T-helper 2 cell treated with Interferon-gamma antibody and Interleukin-4, amounts not matched to agents 5 μg/mL and 100 μg/mL, for 36 hours (primary cell): ENCODE measurements at places on chromosomes 7 and 10.

DNA sequence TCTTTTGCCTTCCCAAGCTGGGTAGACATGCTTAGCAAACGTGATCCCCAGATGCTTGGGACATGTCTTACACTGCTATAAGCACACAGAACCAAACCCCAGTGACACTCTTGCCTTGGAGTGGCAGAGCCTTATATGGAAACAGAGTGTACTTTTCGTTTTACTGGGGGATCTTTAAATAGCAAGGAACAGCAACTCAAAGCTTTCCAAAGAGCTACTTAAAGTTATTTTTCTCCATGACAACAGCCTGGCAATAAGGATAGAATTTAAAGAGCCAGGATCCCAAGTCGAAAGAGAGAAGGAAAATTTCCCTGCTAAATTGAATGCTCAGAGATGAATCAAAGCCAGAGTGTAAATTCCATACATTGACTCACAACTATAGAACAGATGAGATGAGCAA, 67.8 kb downstream of the ZNF365 start:
- H3K36me3 ChIP-seq, result no peaks in the 10 kb centered on the region
- no peaks in the 10 kb centered on the region for H3K4me1 ChIP-seq
- DNase-seq, result no peak

- H3K27ac ChIP-seq, result no peak overlapping the region
- no peaks in the 10 kb centered on the region for H3K4me1 ChIP-seq
- H3K36me3 ChIP-seq, result no peaks in the 10 kb centered on the region
These were observed 71.1 kb upstream of the TFEC start for GRCh38 chr7:116101704-116102103.

- H3K27ac ChIP-seq, result no peak overlapping the region
- H3K27me3 ChIP-seq, result no peaks in the 10 kb centered on the region
- H3K4me1 ChIP-seq, result no peaks in the 10 kb centered on the region
- DNase-seq, result no peak
- H3K4me3 ChIP-seq, result no peak overlapping the region
These were observed 181.5 kb upstream of the TRIM24 start for GRCh38 chr7:138278601-138279000.

- no peak overlapping the region for H3K4me3 ChIP-seq
- no peaks in the 10 kb centered on the region for H3K4me1 ChIP-seq
- H3K36me3 ChIP-seq, result no peaks in the 10 kb centered on the region
- no peaks in the 10 kb centered on the region for H3K27me3 ChIP-seq
- DNase-seq, result no peak
- no peak overlapping the region for H3K27ac ChIP-seq
These were observed 41.7 kb downstream of the GTF2IRD1 start for GRCh38 chr7:74495112-74496086.

- no peak overlapping the region for H3K4me3 ChIP-seq
- no peaks in the 10 kb centered on the region for H3K27me3 ChIP-seq
- no peak for DNase-seq
- H3K36me3 ChIP-seq, result no peaks in the 10 kb centered on the region
These were observed 777.3 kb downstream of the CCSER2 start for GRCh38 chr10:85105614-85106255.

DNA sequence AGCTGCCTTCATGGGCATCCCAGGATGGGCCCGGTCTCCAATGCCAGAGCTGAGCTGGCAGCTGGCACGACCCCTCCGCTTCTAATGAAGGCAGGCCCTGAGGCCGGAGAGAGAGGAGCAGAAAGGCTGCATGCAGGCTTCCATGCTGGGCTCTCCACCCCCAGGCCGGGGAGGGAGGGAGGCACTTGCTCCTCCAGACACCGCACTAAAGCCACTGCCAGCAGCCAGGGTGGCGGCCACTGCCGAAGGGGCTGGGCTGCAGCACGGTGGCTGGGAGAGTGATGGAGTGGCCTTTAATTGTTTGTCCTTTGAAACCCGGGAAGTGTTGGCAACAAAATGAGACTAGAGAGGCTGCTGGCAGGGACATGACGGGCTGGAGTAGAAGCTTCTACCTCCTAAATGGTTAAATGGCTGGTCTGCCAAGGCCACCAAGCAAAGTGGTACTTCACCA, 236.5 kb downstream of the SKAP2 start:
- H3K36me3 ChIP-seq, result no peaks in the 10 kb centered on the region
- no peak for DNase-seq
- H3K27me3 ChIP-seq, result peaks cover 10% of the 10 kb centered on the region
- H3K4me1 ChIP-seq, result peaks cover 11% of the 10 kb centered on the region
- H3K4me3 ChIP-seq, result no peak overlapping the region

DNA sequence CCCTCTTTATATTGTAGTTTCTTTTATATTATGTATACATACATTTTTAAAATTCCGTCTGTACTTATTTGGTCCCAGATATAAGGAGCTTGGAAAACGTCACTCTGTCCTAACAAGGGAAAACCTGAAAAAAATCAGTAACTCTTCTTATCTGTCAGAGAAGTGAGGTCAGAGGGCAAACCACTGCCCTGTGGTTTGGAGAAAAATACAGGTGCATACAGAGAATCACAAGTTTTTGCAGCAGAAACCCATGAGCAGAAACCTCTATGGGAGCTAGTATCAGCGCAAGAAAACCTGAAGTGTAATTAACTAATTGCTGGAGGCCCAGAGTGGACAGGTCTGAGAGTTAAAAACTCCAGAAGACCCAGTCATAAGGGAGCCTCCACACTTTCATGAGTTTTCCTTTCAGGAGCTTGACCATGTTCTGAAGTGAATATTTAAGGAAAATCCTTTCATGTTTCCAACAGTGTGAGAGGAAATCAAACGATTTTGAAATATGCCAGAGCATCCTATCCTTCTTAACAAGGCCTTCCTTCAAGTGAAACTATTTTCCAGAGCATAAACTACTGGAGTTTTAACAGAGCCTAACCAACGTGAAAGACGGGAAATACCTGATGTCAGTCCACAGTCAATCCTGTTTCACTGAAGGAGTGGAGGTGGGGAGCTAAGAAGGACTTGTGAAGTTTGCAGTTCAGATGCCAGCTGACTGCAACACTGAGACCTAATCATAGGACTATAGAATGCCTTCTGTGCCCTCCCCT, 290.8 kb upstream of the BMPER start:
- H3K4me1 ChIP-seq, result no peaks in the 10 kb centered on the region
- no peak for DNase-seq
- H3K27me3 ChIP-seq, result no peaks in the 10 kb centered on the region
- no peak overlapping the region for H3K4me3 ChIP-seq
- H3K36me3 ChIP-seq, result no peaks in the 10 kb centered on the region

- peak within 1 kb of the TSS; percentile 88 for H3K27ac ChIP-seq
- H3K36me3 ChIP-seq, result no peaks in the 10 kb centered on the region
- no peak for DNase-seq
These were observed at the start of gene TTYH3 for GRCh38 chr7:2631946-2632732. TTYH3 (plus strand) TSS chr7:2631986; CDS start chr7:2632156, 170 bp downstream.

- no peaks in the 10 kb centered on the region for H3K36me3 ChIP-seq
- DNase-seq, result no peak
- peaks cover 12% of the 10 kb centered on the region for H3K4me1 ChIP-seq
These were observed 25.2 kb downstream of the HIPK2 start for GRCh38 chr7:139752604-139753003.

DNA sequence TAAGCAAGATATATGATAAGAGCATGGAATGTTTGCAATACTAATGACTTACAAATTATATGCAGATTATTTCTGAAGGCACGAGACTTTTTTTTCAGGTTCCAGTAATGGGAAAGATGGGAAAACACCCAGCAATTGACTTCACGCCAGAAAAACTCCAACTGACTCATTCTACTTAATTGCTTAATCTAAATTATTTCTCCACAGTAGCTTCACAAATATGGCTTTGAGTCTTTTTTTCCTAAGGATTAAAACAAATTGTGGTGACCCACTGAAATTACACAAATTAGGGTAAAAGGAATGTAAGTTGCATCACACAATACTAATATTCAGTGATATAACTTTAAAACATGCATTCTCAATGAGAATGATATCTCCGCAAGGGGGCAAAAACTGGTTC, 138.7 kb downstream of the GNAI1 start:
- no peaks in the 10 kb centered on the region for H3K36me3 ChIP-seq
- no peak overlapping the region for H3K27ac ChIP-seq
- H3K27me3 ChIP-seq, result peaks cover 5% of the 10 kb centered on the region
- DNase-seq, result no peak
- no peak overlapping the region for H3K4me3 ChIP-seq

GRCh38 chr7:129774359-129774758, 162.8 kb downstream of the NRF1 start:
- no peak for DNase-seq
- H3K4me1 ChIP-seq, result peaks cover 4% of the 10 kb centered on the region
- no peaks in the 10 kb centered on the region for H3K36me3 ChIP-seq
- H3K27ac ChIP-seq, result no peak overlapping the region
- peaks cover 34% of the 10 kb centered on the region for H3K27me3 ChIP-seq

DNA sequence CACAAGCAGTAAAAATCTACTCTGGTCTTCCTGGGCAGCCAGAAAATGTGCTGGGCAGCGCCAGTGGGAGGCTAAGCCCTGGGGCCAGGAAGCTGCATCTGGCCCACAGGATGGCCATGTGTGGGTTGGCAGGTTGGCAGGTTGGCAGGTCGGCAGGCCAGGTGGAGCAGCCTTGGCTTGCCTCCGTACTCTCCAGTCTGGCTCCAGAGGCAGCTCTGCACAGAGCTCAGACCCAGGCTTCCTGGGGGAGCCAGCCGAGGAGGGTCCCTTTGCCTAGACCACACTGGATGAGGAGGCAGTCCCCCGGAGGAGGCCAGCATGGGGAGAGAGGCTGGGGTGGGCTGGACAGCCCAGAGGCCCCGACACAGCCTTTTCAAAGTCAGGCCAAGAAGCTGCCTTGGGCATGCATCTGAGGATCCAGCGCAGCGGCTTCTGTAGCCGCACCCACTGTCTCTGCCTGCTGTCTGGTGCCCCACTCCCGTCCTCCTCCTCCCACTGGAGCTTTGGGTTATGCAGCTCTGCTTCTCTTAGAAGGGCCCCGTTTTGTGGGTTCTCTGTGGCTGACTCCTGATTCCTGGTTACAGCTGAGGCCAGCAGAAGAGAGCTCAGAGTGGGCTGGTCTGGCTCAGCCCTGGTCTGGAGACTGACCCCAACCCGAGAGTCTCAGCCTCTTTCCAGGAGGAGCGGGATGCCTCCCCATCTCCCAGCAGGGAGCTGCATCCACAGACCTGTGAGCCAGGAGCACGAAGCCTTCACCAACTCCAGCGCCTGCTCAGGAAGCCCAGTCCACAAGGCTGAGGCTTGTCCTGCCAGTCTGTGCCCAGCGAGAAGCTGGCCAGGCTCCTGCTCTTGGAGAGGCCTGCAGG, 44.6 kb downstream of the CFAP46 start:
- no peak for DNase-seq
- H3K27me3 ChIP-seq, result peaks cover 14% of the 10 kb centered on the region
- no peaks in the 10 kb centered on the region for H3K4me1 ChIP-seq
- no peak overlapping the region for H3K4me3 ChIP-seq
- H3K36me3 ChIP-seq, result no peaks in the 10 kb centered on the region

DNA sequence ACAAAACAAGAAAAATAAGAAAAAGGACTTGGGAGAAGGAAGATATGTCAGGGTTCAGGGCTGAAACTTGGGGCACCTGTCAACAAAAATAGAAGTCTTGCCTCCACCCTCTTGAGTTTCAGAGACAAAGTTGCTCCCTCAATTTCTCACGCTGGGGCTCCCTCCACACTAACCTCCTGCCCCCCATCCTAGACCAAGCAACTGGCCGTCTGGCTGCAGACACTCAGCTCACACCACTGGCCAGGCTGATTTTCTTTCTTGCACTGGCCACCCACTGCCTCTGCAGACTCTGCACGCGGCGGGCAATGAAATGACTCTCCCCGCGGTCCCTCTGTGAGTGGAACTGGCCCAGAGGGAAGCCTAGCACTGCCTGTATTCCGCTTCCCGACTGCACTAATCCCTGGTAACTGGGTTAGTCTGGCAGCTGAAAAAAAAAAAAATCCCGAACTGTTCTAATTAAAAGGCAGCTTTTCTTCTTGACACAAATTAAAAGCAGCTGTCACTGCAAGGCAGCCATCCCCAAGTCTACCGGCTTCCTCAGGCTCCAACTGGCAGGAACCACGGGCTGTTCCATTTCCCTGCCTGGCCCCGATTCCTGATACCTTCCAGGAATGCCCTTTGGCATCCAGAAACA, 83.5 kb downstream of the SPDYE5 start:
- H3K4me1 ChIP-seq, result no peaks in the 10 kb centered on the region
- DNase-seq, result no peak
- no peak overlapping the region for H3K4me3 ChIP-seq
- no peaks in the 10 kb centered on the region for H3K27me3 ChIP-seq
- no peak overlapping the region for H3K27ac ChIP-seq
- no peaks in the 10 kb centered on the region for H3K36me3 ChIP-seq

- H3K36me3 ChIP-seq, result no peaks in the 10 kb centered on the region
- H3K27me3 ChIP-seq, result no peaks in the 10 kb centered on the region
- no peak for DNase-seq
- H3K4me3 ChIP-seq, result no peak overlapping the region
These were observed 95.5 kb downstream of the OAT start for GRCh38 chr10:124323111-124323725.

- H3K4me3 ChIP-seq, result no peak overlapping the region
- no peaks in the 10 kb centered on the region for H3K27me3 ChIP-seq
- H3K36me3 ChIP-seq, result peaks cover 48% of the 10 kb centered on the region
- DNase-seq, result no peak
- H3K27ac ChIP-seq, result no peak overlapping the region
These were observed 179.9 kb downstream of the SFMBT2 start for GRCh38 chr10:7230951-7231350.

DNA sequence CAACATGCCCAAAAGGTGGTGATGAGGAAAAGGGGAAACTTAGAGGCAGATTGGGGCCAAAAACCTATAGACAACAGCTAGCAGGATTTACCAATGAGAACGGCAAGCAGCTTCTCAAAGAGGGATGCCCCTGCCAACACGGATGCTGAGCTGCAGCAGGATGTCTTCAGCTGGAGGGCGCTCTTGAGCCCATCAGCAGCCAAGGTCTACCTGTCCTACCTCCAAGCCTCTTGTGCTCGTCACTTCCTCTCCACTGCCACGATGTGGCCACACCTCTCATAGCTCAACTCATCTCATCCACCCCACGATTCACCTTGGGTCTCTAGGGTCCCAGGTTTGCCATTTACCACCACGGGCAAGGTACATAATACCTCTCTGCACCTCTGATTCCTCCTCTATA, 36.5 kb downstream of the DLG5 start:
- no peak overlapping the region for H3K4me3 ChIP-seq
- no peak overlapping the region for H3K27ac ChIP-seq
- no peaks in the 10 kb centered on the region for H3K27me3 ChIP-seq
- H3K4me1 ChIP-seq, result peaks cover 12% of the 10 kb centered on the region
